ENCODE measurements at places on chromosomes 5 and 9.

- no peak for DNase-seq
Observed at GRCh38 chr5:172407241-172407691, 47.1 kb downstream of the SH3PXD2B start.

GRCh38 chr5:80757290-80757689 lies 102.5 kb upstream of the DHFR start:
- no peak for DNase-seq

GRCh38 chr5:115413651-115414050 lies 117.2 kb upstream of the CCDC112 start:
- DNase-seq: no peak

GRCh38 chr5:128234928-128235641 lies 151.5 kb downstream of the SLC12A2 start:
- no peak for DNase-seq

DNA sequence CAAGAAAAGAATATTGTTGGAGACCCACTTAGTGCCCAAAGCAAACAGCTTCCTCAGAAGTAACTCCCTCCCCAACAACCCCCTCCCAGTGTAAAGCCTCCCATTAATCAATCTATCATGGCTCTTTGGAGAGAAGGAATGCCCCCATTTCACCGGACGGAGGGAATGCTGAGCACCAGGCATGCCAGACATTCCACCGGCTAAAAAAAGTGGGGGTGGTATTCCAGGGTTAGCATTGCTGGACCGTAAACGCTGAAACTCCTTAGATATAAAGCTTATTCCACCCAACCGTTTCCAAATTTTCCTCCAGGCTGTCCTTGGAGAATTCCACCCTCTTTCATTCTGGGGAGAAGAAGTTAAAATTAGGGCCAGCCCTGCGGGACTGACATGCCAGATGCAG lies 363 bp upstream of the MAMDC2 start:
- DNase-seq: no peak

GRCh38 chr5:137291031-137291430 lies 208.1 kb downstream of the SPOCK1 start:
- DNase-seq: no peak

- DNase-seq: peak; percentile 68
Observed at GRCh38 chr5:83608122-83608521, 112.5 kb downstream of the HAPLN1 start.

- no peak for DNase-seq
Observed at GRCh38 chr5:1743061-1743768, 56.4 kb downstream of the MRPL36 start.

DNA sequence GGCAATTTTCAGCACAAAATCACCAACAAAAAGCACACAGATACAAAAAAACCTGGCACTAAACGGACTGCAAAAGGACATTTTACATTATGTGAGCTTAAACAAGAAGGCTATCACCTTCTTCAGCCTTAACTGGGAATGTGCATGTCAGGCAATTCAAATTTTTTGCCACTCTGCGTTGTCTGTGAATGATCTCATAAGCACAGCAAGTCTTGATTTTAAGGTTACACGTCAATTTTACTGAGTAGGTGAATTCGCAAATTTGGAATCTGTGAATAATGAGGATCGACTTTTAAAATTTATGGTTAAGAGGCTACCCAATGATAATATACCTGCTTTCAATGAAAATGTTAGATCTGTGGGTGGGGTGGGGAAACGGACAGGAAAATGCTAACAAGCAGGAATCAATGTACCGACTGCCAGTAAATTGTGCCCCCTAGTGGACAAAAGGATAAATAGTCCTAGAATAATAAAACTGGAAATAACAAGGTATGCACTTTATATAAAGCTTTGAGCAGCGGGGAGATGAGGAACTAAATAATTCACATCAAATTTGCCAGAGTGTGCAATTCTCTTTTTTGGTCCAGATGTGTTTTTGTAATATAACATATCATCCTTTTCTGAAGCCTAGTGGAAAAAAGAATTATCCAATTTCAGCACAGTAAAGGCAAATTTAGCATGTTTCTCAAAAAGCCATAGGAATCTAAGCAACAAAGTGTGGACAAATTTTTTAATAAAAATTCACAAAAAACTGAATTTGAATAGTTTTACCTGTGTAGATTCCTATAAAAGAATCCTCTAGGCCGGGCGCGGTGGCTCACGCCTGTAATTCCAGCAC lies 20.5 kb downstream of the EQTN start:
- DNase-seq: peak; percentile 44

DNA sequence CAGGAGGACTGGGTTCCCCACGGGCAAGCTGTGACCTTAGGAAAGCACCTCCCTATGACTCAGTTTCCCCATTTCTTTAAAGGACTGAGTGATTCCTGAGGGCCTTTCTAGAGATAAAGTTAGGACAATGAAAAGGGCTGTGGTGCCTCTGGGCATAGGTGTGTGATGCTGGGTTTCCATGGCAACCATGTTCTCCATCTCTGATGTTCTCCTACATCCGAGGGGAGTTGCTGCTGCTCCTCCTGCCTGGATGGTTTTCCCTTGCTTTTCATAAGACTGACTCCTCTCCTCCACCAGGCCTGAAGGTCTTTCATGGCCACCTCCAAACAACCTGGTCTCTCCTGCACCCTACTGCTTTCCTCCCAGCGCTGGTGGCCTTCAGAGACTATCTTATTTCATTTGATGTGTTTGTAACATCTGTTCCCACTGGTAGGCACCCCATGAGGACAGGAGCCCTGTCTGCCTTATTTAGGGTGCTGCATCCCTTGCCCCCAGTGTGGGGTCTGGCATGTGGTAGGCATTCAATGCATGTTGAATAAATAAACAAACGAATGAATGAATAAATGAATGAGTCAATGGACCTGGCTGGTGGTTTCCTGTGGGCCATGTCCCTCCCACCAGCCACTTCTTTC lies 112.2 kb upstream of the HAND1 start:
- no peak for DNase-seq

GRCh38 chr9:82606492-82607382 lies 456.2 kb downstream of the RASEF start:
- DNase-seq: peak; percentile 72

DNA sequence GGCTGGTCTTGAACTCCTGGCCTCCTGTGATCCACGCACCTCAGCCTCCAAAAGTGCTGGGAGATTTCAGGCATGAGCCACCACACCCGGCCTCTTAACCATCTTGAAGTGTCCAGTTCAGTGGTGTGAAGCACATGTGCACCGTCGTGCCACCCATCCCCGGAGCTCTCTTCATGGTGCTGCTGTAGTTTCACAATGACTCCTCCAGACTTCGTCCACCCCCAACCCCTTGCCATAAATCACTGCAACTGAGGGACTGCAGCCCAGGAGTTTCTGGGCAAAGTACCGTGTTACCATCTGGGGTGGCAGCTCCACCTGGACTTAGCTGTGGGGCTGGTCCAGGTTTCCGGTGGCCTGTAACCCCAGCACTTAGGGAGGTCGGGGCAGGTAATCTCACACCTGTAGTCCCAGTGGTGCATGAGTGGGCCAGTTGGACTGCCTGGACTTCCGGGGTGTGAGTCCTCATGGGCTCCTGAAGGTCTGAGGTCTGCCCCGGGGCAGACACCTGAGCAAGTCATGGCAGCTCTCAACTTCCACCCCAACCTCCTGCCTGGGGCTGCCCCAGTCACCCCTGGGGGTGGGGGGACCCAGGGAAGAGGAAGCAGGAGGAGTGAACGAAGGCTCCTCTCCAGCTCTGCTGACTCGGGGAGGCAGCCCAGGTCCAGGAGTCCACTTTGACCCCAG lies 6.6 kb upstream of the N4BP3 start:
- peak; percentile 76 for DNase-seq

DNA sequence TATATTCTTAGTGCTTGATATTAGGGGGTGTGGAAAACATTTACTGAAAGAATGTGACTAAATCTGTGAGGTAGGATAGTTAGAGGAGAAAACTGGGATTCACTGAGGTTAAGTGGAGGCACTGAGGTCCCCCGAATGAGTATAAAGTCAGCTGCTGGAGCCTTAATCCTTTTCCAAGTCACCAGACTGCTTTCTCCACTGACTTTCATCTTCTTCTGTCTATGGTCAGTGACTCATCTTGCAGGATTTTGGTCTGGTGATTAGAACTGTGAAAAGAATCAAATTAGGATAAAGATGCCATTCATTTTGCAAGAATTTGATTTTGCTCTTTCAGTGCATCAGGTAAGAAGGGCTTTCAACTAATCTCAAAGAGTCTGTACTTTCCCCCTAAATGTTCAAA lies 89.3 kb upstream of the ALDH1A1 start:
- peak; percentile 18 for DNase-seq

GRCh38 chr5:84032324-84032723 lies 311.7 kb upstream of the HAPLN1 start:
- no peak for DNase-seq

DNA sequence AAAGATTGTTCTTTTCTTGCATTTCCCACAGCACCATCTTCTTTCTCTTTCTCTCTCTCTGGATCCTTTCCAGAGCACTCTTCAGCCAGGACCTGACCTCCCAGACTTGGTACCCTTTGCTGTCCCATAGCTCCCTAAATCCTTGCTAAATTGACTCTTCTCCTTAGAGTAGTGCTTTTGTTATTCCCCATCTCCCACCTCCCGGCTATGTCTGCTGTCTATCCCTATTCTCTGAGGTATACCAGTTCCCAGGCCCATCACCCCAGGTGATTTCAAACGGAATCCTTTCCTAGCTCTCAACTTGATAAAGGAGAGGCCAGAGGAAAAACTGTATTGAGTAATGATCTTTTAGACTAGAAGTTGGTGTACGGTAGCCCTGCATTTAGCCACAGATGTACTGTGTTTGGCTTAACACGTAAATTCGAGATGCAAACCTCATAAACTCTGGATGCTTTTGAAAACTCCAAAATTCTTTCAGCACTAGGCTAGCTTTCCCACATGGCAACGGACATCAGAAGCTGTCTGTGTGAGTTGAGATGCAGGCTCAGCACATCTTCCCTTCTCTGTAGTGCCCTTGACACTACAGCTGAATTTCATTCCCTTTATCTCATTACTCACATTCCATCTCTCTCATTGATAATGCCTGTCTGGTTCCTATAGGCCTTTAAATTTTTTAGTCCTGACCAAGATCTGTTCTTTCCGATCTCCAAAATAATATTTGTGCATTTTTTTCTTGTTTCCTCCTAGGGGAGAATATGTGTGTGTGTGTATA lies 320.8 kb upstream of the ITGA1 start:
- no peak for DNase-seq

DNA sequence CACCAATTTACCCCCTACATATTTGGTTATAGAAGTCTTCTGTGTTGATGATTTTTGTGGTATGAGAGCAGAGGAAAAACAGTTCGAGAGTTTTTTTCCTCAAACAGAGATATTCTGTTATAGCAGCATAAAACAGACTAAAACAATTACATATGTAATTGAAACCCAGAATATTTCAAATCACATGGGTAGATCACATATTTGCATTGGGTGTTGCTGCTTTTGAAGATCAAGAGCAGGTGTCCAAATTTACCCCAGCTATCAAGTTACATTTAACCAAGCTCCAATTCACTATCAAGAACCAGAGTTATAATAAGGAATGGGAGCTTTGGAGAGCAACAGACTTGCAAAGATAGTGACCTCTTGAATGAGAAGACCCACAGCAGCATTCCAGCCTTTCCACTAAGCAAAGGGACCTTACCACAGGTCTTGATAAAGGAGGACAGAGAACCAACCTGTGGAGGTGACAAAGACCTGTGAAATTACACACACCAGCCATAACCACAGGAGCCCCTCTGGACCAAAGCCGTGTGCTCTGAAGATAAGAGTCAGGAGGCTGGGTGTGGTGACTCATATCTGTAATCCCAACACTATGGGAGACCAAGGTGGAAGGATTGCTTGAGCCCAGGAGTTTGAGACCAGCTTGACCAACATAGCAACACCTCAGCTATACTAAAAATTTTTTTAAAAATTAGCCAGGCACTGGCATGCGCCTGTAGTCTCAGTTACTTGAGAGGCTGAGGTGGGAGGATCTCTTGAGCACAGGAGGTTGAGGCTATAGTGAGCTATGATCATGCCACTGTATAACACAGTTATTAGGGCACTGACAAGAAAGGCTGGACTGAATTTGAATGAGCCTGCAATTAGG lies 4.0 kb upstream of the CCL28 start:
- DNase-seq: no peak

GRCh38 chr5:159208514-159209437 lies 577 bp downstream of the RNF145 start:
- peak; percentile 55 for DNase-seq

GRCh38 chr9:18891946-18892670 lies 140.9 kb downstream of the SAXO1 start:
- DNase-seq: no peak

DNA sequence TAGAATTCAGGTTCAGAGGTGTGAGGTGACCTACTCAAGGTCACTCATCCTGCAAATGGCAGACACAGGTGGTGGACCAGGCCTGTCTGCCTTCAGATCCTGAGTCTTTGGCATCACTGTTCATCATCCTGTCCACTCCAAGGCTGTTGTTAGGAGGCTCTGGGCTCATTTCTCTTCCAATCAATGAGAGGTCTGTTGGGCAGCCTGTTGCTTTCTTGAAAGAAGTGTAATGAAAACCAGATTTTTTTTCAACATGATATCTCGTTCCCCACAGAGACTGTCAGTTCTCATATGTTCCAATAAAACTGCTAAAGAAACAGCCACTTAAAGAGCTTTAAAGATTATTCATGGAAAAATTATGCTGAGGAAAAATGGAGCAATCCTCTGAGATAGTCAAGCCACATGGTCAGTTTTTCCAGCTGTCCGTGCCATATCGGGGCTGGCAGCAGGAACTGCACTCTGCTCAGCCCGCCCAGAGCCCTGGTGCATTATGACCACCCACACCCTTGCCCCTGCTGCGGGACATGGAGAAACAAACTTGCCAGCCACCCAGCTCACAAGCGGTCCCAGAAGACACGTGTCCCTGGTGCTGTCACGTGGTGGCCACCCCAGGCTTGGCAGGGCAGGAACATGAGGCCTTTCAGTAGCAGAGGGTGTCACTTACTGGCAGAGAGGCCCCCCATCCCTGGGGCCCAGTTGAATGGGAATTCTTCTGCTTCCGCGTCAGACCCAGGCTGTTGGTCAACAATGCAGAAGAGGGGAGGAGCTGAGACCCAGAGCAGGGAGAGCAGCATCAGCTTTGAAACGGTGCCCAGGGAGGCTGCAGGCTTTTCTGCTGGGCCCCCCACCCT lies 63.7 kb upstream of the ANGPTL2 start:
- no peak for DNase-seq

GRCh38 chr5:64164166-64164565 lies 1.5 kb upstream of the RNF180 start:
- DNase-seq: no peak

DNA sequence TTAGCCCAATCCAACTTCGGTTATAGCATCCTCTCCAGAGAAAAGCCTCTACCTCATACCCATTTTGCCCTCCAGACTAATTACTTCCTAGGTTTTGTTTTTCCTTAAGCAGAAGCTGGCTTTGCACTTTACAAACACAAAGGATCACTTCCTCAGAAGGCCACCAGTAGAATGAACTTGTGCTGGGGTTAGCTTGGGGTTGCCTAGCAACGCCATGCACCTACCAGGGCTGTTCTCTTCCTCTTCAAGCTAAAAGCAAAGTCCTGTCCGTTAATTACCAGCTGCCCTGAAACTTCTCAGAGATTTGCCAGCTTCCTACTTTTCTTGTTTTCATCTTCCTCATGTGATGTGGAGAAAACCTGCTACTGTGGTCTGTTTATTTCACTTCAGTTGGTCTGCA lies 132.0 kb upstream of the WWC1 start:
- no peak for DNase-seq

- no peak for DNase-seq
Observed at GRCh38 chr9:113665064-113665463, 201.5 kb downstream of the RGS3 start.

GRCh38 chr9:18501949-18502348 lies 28.0 kb downstream of the ADAMTSL1 start:
- DNase-seq: no peak

Measured in RWPE1 (cell line).